Osteoblast (primary cell): ENCODE measurements at places on chromosomes 4 and X. TPM values are rescaled to one million over a fixed set of nuclear protein-coding genes. Genes with fewer than 3 reads are reported as not detected.
A peak's percentile ranks its signal among the peaks of the same experiment; 100 is the strongest.

USP51 gene
- 2.9 and 4.3 TPM in 2 replicates for total RNA-seq

DNA sequence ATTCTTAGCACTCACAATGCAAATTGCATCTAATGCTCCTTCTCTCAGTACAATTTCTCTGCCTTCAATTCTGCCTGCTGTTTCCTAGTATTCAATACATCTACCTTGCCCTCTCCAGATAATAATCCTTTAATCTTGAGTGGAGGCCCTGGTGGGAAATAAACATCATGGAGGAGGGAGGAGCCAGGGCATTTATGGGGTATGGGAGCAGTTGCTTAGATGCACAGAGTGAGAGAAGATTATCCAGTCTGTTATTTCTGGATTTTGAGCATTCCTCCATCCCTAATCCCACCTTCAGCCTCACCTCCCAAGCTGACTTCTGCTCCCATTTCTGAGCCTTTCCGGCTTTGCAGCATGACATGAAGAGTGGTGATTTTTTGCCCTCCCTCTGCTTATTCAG lies 127.9 kb upstream of the PPP3CA start:
- peak; percentile 3 for DNase-seq

DNA sequence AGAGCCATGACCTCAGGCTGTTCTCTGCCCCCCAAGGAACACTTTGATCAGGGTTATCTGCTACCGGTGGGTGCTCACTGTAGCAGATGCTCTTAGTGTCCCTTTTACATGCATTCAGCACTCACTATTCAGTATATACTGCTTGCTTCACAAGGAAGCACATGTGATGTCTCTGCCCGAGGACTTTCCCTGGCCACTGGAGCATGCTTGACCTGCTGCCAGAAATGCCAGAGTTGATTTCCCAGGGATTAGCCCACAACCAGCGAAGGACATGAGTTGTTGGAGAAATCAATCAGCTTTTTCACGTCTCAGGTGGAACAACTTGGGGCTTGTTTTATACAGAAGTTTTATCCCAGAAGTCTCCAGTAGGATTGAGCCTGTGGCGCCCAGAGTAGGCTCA lies 51.2 kb upstream of the RPS6KA3 start:
- DNase-seq, result no peak

DNA sequence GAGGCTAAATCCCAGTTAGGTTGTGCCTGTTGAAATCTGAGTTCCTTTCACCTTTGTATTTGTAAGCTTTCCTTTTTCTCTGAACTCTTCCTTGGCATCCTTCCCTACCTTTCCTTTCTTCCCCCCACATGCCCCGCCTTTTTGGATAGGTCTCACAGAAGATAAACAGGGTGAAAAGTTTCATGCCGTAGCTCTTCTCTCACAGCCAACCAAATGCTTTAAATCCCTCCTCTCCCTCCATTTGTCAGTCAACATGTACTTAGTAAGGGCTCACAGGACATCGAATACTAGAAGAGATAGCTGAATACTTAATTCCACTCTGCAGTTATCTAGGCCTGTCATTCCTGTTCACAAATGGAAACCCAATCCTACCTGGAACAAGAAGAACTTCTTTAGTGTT lies 107.1 kb upstream of the BMPR1B start:
- no peak for DNase-seq

DNA sequence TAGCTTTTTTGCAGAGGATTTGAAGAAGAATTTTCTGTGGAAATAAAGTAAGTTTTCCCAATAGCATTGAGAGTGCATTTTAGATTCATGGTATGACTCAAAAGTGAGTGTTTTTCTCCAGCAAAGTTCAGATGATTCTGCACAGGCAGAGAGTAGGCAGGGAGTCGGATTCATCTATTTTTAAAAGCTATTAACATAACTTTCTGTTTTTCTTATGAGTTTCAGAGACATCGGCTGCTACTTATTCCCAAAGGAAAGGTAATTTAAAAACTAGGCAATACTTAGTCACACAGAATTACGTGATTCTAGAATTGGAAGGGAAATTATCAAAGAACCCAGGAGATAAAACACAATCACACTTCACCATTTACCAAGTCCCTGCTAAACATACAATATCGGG lies 4.4 kb downstream of the CCDC110 start:
- DNase-seq, result peak; percentile 88

DNA sequence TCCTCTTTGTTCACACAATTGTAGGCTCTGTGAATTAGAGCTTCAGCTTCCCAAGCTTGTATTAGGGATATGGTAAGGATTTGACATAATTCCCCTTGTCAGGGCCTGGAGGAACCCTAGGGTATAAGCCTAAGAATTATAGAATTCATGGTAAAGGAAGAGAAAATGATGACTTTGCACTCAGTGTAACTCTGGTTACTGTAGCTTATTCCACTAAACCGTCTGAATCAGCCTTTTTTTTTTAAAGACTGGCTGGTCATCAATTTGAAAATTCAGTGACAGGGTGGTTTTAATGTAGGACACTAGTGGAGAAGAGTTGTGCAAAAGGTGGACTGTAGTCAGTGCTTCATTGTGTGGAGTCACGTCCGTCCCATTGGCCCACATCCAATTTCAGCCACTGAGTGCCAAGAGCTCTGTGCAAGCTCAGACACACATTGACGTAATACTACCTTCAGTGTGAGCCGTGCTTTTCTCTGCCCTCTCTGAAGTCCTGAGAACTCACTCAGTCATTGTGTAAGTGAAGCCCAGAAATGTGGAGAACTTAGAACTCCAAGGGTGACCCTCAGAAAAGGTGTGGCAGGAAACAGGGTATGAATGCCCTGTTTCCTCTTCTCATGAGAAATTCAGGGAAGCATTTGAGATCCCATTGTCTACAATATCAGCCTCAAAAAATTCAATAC lies 449.8 kb downstream of the C4orf33 start:
- DNase-seq, result no peak
